ENCODE measurements at places on chromosomes 7 and 10.

GRCh38 chr7:144991041-144991440 is 155.2 kb upstream of the TPK1 start:
- DNase-seq, result no peak

DNA sequence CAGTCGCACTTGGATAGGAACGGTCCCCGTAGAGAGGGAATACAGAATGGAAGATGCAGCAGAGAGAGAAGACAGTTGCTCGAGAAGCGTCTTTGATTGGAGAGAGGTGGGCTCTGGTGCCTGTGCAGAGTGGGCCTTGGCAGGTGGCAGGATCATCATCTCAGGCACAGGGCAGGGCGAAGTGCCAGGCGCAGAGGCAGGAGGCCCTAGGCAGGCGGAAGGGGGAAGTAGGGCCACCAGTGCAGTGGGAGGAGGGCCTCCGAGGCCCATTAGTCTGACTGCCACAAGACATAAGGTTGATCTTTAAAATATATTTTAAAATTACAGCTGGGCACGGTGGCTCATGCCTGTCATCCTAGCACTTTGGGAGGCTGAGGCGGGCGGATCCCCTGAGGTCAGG is 10.1 kb downstream of the CARD11 start:
- DNase-seq, result no peak

- DNase-seq, result no peak
These were observed 39.0 kb upstream of the IFRD1 start for GRCh38 chr7:112411186-112411795.

GRCh38 chr10:122102146-122102868 is 113.3 kb downstream of the TACC2 start:
- no peak for DNase-seq

DNA sequence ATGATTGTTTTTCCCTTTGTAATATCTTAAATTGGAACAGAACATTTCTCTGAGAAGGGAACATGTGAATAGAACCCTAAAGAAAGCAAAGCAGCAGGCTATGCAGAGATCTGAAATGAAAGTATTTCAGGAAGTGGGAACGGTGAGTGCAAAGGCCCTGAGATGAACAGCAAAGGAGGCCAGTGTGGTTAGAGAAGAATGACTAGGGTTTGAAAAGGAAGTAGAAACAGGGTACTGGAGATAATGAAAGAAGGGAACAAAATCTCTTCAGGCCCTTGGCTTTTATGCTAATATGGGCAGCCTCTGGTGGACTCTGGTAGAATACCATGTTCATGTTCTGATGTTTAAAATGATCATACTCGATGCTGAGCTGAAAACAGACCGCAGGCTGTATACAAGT is 22.2 kb downstream of the ARHGAP21 start:
- DNase-seq, result no peak

- no peak for DNase-seq
These were observed 140.7 kb upstream of the AGK start for GRCh38 chr7:141410353-141411000.

DNA sequence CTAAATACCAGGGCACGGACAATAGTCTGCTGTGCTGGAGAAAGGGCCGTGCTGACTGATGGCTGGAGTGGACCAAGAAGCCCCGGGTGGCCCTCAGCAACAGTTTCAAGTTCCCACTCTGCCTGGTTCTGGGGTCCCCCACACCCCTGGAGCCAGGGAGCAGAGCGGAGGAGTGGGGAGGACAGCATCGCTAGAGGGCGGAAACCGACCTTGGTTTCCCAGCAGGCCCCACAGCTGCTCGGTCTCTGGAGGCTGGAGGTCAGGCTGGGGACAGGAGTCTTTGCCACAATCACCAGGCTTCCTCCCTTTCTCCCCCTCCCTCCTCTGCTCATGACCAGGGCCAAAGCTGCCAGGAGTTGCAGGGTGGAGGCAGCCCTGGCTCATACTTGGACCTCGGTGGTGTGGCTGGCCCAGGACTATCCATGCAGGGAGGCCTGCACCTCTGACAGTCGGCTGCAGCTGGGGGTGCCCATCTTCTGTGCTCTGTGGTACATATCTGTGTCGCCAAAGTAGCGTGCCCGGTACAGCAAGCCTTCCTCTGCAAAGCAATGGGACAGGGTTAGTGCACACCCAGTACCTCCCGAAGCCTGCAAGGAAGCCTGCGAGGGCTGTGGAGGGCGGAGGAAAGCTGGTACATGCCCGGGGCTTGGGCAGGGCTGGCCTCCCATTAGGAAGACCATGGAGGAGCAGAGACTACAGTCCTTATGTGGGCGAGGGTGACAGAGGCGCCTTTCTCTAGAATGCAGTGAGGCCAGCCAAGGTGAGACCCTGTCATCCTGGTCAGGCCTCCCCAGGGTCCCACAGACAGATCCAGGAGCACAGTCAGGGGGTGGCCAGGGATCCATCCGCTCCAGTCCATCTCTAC is 19.1 kb downstream of the DNAJB12 start:
- no peak for DNase-seq

DNA sequence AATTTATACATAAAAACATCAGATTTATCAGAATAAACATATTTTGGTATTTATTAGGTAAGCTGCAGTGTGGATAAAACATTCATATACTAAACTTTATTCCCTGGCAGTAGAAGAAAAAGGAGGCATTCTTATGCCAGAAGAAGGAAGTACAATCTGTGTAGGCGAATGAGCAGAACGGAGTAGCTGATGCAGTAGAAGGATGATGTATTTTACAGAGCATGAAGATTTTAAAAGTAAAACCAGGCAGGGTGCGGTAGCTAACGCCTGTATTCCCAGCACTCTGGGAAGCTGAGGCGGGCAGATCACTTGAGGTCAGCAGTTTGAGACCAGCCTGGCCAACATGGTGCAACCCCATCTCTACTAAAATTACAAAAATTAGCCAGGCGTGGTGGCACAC is 294.9 kb upstream of the MKLN1 start:
- DNase-seq, result no peak

- DNase-seq, result no peak
These were observed at the start of gene STK31 for GRCh38 chr7:23710000-23710399. TSS of gene STK31 (plus strand) at chr7:23710219. CDS start at chr7:23710286, 67 bp downstream.

Measured in posterior cingulate gyrus (tissue), 11 donors.